ENCODE measurements at places on chromosomes 16 and 17. TPM values are rescaled to one million over a fixed set of nuclear protein-coding genes. Genes with fewer than 3 reads are reported as not detected.

GRCh38 chr17:47742319-47743181 is 9.5 kb downstream of the TBX21 start:
- no peak for DNase-seq
- no peaks in the 10 kb centered on the region for H3K36me3 ChIP-seq
- H3K4me1 ChIP-seq: no peaks in the 10 kb centered on the region
- peaks cover 33% of the 10 kb centered on the region for H3K27me3 ChIP-seq
- H3K27ac ChIP-seq: no peak overlapping the region
- H3K4me3 ChIP-seq: no peak overlapping the region

DNA sequence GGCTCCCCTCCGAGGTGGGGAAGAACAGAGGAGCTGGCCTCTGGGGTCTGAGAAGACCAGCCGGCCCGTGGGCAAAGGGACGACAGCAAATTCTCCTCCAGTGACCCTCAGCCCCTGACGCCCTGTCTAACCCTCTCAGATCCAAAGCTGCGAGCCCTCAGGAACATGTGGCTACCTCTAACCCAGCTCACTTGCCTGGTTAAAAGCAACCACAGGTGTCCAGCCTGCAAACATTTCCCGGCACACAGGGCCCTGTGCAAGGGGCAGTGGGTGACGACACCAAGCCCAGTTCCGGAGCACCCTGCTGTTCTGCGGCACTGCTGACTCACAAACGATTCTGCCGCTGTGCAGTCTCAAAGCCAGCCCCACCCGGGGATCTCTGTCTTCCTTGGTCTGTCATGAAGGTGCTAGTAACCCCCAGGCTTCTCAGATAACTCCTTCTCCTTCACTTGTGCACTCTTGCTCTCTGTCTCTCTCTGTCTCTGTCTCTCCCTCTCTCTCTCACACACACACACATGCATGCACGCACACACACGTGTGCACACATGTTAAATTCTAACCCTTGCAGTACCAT is 23.0 kb downstream of the WNT3 start:
- H3K27me3 ChIP-seq: peaks cover 14% of the 10 kb centered on the region
- no peak overlapping the region for H3K27ac ChIP-seq
- DNase-seq: no peak
- H3K4me1 ChIP-seq: peaks cover 4% of the 10 kb centered on the region

TMIGD1 gene
- not detected for total RNA-seq

GRCh38 chr16:71880176-71880575 is 3.8 kb downstream of the ZNF821 start:
- no peak overlapping the region for H3K27ac ChIP-seq
- peaks cover 9% of the 10 kb centered on the region for H3K4me1 ChIP-seq
- H3K4me3 ChIP-seq: no peak overlapping the region
- no peaks in the 10 kb centered on the region for H3K27me3 ChIP-seq
- peaks cover 18% of the 10 kb centered on the region for H3K36me3 ChIP-seq

DNA sequence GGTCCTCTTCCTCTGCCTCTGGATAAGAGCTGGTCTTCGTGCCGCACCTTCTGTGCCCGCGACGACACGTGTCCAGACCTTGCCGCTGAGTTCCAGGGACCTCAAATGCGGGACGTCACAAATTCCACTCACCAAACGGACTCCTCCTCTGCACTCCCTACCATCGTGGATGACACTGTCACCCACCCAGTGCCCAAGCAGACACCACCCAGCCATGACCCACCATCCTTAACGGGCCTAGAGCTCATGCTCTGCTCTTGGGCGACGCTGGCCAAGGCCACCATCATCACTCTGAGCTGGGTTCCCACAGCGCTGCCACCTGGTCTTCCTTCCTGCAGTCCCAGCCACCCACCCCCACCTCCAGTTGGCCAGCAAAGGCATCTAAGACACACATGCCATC is 96.4 kb upstream of the RPL38 start:
- no peaks in the 10 kb centered on the region for H3K4me1 ChIP-seq
- no peaks in the 10 kb centered on the region for H3K27me3 ChIP-seq

MAFG gene
- total RNA-seq: 35.8 TPM

ABCC11 gene
- total RNA-seq: 0.29 TPM

DNA sequence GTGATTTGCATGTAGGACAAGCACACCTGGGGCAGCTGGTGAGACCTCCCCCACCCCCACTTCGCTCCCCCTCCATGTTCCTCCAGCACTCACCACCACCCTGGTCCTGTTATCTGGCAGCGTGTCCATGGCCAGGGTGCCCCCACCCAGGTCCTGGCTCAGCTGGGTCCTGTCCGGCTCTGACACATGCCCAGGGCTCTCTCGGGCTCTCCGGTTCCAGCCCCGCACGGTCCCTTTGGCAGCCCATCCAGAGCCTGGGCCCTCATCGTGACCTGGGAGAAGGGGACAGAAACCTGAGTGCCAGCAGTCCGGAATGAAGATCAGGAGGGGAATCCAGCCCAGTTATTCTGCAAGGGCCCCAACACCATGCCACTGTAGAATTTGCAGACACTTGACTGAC is 11.9 kb downstream of the PLXDC1 start:
- no peaks in the 10 kb centered on the region for H3K36me3 ChIP-seq
- H3K27ac ChIP-seq: peak overlapping the region; percentile 15
- no peak for DNase-seq
- H3K4me3 ChIP-seq: no peak overlapping the region

- DNase-seq: no peak
- H3K27ac ChIP-seq: no peak overlapping the region
- H3K36me3 ChIP-seq: no peaks in the 10 kb centered on the region
- peaks cover 11% of the 10 kb centered on the region for H3K4me1 ChIP-seq
- H3K27me3 ChIP-seq: peaks cover 37% of the 10 kb centered on the region
Observed at GRCh38 chr17:1904273-1905182, 74.7 kb downstream of the RPA1 start.

DNA sequence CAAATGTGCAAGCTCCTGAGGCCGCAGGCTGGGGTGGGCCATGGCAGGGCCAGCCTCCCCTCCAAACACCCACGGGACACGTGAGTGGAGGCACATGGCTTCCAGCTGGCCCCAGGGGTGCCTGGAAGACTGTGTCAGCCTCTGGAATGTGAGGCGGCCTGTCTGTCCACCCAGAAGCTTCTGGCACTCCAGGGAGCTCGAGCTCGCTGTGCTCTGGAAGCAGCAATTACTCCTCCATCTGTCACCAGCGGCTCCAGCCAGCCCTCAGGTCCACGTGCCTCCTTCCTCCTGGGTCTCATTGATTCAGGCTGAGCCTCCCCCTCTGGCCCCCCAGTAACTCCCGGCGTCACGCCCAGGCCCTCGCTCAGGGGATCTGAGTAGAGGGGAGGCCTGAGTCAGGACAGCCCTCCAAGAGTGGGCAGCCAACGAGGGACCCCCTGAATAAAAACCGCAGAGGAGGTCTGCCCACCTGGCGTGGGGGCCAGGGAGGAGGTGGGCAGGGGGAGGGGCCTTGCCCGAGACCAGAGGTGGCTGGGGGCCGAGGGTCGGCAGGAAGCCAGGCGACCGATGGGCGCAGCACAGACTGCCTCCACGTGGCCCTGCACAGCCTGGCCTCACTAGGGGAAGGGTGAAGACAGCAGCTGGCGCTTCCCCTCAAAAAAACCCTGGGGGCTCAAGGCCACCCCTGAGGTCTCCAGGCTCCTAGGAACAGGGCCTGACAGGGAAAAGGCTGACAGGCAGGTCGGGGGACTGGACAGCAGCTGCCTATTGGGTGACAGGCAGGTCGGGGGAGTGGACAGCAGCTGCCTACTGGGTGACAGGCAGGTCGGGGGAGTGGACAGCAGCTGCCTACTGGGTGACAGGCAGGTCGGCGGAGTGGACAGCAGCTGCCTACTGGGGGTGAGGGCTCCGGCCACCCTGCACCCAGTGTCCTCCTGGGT is 11.9 kb downstream of the PIEZO1 start:
- H3K27me3 ChIP-seq: no peaks in the 10 kb centered on the region
- H3K4me1 ChIP-seq: peaks cover 65% of the 10 kb centered on the region
- H3K27ac ChIP-seq: peak overlapping the region; percentile 64
- DNase-seq: peak; percentile 91
- H3K36me3 ChIP-seq: no peaks in the 10 kb centered on the region

DNA sequence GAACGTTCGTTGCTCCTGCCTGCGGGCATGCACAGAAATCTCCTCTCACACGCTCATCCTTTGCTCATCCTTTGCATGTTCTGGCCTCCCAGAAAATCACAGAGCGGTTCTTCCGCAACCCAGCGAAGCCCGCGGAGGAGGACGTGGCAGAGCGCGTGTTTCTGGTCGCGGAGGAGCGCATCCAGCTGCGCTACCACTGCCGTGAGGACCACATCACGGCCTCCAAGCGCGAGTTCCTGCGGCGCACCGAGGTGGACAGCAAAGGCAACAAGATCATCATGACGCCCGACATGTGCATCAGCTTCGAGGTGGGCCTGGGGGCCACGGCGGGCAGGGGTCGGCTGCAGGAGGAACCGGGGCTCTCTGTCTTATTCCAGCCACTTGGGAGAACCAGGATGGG is 9.6 kb upstream of the KATNB1 start:
- no peak overlapping the region for H3K4me3 ChIP-seq
- H3K36me3 ChIP-seq: no peaks in the 10 kb centered on the region
- no peaks in the 10 kb centered on the region for H3K27me3 ChIP-seq
- H3K4me1 ChIP-seq: no peaks in the 10 kb centered on the region
- H3K27ac ChIP-seq: no peak overlapping the region

NEUROD2 gene
- not detected for total RNA-seq

CEP295NL gene
- total RNA-seq: 1.3 TPM

DNA sequence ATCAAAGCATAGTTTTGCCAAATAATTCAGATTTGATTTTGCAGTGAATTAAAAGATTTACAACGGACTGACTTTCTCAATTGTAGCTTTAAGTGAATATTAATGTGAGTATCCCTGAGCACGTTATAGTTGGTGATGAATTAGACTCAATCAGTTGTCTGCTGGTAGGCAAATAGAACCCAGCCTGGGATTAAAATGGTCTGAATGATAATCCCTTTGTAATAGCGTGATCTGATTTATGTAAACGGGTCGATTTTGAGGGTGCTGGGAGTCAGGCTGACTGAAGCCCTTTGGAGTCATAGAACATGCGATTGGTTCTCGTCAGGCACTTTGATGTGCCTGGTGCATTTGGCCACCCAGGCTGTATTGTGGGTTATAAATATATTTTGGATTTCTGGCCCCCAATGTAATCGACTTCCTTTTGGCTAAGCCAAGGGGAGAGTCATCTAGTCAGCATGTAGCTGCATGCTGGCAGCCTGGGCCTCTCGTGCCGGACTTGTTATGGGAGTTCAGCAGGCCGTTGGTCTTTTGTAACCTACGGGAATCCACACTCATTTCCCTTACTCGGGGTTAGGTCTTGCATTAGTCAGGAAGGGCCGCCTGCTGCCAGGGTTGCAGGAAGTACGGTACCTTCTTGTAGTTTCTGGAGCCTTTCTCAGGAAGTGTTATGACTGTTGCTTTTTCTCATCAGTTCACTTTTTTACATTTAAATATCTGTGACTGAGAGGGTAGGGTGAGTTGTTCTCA is 5.4 kb downstream of the PGS1 start:
- peak overlapping the region; percentile 9 for H3K4me3 ChIP-seq
- H3K27ac ChIP-seq: peak overlapping the region; percentile 88
- H3K36me3 ChIP-seq: no peaks in the 10 kb centered on the region
- H3K27me3 ChIP-seq: no peaks in the 10 kb centered on the region
- H3K4me1 ChIP-seq: peaks cover 68% of the 10 kb centered on the region

RAB37 gene
- total RNA-seq: not detected

HS3ST3A1 gene
- total RNA-seq: 7.6 TPM

HBZ gene
- total RNA-seq: not detected

GPS1 gene
- total RNA-seq: 102 TPM

DNA sequence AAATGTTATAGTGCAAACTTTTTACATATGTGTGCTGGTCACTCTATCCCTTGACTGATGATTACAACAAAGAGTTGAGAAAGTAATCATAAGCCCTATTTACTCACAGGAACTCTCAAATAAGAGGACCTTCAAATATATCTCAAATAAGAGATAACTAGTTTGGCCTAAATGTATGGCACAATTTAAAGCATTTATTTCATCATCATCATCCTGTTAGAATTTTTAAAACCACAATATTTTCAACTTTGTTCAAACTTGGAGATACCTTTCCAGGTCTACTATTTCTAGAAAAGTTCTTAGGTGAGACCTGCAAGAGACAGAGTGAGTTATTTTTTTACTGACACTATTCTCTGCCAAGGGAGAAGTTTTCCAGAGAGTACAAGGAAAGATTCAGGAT is 5.5 kb downstream of the CPPED1 start:
- no peaks in the 10 kb centered on the region for H3K36me3 ChIP-seq
- DNase-seq: no peak
- peaks cover 21% of the 10 kb centered on the region for H3K4me1 ChIP-seq
- no peaks in the 10 kb centered on the region for H3K27me3 ChIP-seq

- no peak overlapping the region for H3K4me3 ChIP-seq
- no peak for DNase-seq
- H3K27ac ChIP-seq: no peak overlapping the region
- H3K4me1 ChIP-seq: no peaks in the 10 kb centered on the region
- H3K27me3 ChIP-seq: no peaks in the 10 kb centered on the region
Observed at GRCh38 chr17:67672592-67673335, 45.0 kb upstream of the NOL11 start.

MFAP4 gene
- 3.7 TPM for total RNA-seq

MPO gene
- not detected for total RNA-seq

GRCh38 chr16:82793528-82794245 is 166.9 kb downstream of the CDH13 start:
- H3K4me3 ChIP-seq: no peak overlapping the region
- H3K27ac ChIP-seq: no peak overlapping the region
- no peak for DNase-seq
- no peaks in the 10 kb centered on the region for H3K27me3 ChIP-seq

DNAI2 gene
- total RNA-seq: not detected

JUP gene
- 236 TPM for total RNA-seq

DNA sequence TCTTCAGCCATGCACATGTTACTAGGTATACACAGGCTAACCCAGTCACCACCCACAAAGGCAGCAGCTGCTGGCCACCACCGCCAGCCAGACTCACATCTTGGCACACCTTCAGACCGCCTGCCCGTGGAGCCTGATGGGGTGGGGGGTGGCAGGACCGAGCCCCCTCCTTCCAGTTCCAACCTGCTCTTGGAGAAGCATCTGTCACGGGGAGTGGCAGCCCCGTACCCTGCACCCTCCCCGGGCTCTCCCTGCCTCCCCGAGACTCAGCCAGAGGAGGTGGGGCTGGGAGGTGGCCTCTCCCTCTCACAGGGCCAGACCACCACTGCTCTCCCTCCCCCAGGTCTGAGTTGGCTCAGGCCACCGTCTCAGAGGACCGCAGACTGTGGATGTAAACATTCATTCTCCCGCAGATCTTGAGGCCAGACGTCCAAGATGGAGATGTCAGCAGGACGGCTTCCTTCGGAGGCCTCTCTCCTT is 11.3 kb upstream of the RBFOX3 start:
- H3K27ac ChIP-seq: no peak overlapping the region
- peaks cover 10% of the 10 kb centered on the region for H3K27me3 ChIP-seq
- H3K36me3 ChIP-seq: no peaks in the 10 kb centered on the region
- H3K4me1 ChIP-seq: no peaks in the 10 kb centered on the region
- no peak overlapping the region for H3K4me3 ChIP-seq
- DNase-seq: no peak

- no peaks in the 10 kb centered on the region for H3K36me3 ChIP-seq
- peak overlapping the region; percentile 29 for H3K27ac ChIP-seq
- peaks cover 38% of the 10 kb centered on the region for H3K27me3 ChIP-seq
- H3K4me1 ChIP-seq: peaks cover 29% of the 10 kb centered on the region
Observed at GRCh38 chr16:67169642-67170167, 633 bp upstream of the NOL3 start.

GRCh38 chr16:77637940-77638339 is 84.4 kb upstream of the NUDT7 start:
- peaks cover 4% of the 10 kb centered on the region for H3K27me3 ChIP-seq
- no peaks in the 10 kb centered on the region for H3K36me3 ChIP-seq
- no peak overlapping the region for H3K27ac ChIP-seq
- no peaks in the 10 kb centered on the region for H3K4me1 ChIP-seq
- no peak overlapping the region for H3K4me3 ChIP-seq
- peak; percentile 51 for DNase-seq

LITAFD gene
- not detected for total RNA-seq

GRCh38 chr17:74862108-74862901 is 2.6 kb upstream of the GRIN2C start:
- no peak overlapping the region for H3K4me3 ChIP-seq
- peaks cover 3% of the 10 kb centered on the region for H3K36me3 ChIP-seq

ZNF629 gene
- total RNA-seq: 17.6 TPM
